ENCODE measurements at places on chromosomes 5 and 9.

- no peak for DNase-seq
Observed at GRCh38 chr9:127448112-127448805, 2.9 kb downstream of the RPL12 start.

- DNase-seq, result no peak
Observed at GRCh38 chr5:113163328-113163727, 186.7 kb downstream of the DCP2 start.

GRCh38 chr5:66307647-66308241 lies 163.6 kb downstream of the SREK1 start:
- DNase-seq, result peak; percentile 59

DNA sequence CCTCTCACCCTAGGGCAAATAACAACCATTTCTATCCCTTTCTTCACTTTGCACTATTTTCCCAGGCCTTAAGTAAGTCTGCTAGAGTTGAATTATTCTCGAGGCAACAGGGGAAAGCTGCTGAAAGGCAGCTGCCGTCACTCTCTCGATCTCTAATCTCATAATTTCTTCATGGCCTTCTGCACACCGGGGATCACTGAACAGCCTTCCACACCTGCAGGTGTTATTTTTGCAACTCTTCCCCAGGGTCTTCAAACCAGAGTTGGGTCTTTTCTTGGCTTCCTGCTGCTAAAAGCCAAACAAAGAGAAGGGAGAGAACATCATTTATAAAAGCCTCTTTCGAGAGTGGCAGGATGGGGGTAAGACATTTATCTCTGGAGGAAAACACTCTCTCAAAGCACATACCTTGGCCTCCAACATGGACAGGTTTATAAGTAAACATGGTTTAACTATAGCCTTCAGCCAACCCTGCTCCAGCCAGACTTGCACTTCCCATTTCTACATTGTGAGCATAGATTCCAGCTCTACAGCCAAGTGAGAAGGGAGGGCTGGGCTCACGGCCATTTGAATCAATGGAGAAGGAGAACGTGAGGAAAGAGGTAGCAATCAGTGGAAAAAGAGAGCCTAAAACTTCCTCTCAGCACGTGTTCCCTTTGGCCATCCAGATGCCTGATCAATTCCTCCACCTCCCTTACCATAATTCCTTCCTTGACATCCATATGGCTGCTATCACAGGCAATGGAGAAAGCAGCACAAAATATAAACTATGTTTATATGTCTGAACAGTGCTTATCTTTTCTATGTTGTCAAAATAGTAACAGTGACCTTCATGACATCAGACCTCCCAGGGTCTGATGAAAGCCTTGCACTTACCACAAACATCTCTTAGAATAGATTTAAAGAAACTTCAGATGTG lies 464.9 kb downstream of the TLE1 start:
- no peak for DNase-seq

- DNase-seq, result no peak
Observed at GRCh38 chr5:143427122-143427735, 23.7 kb upstream of the NR3C1 start.

GRCh38 chr5:80069918-80070318 lies 34.8 kb downstream of the THBS4 start:
- no peak for DNase-seq

DNA sequence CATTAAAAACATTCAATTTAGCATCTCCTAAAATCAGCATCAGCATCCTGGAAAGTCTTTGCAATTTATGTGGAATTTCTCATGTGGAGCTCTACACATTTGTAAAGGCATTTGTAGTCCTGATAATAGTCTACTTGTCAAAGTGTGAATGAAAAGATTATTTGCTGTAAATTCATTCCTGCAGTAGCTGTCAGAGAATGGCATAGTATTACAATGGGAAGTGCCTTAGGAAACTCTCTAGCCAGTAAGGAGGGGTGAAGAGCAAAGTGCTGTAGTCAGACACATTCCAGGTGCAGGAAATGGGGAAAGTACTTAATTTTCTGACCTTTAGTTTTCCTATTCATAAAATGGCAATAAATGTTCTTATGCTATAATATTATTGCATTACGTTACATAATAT lies 627.9 kb downstream of the KCTD16 start:
- no peak for DNase-seq

DNA sequence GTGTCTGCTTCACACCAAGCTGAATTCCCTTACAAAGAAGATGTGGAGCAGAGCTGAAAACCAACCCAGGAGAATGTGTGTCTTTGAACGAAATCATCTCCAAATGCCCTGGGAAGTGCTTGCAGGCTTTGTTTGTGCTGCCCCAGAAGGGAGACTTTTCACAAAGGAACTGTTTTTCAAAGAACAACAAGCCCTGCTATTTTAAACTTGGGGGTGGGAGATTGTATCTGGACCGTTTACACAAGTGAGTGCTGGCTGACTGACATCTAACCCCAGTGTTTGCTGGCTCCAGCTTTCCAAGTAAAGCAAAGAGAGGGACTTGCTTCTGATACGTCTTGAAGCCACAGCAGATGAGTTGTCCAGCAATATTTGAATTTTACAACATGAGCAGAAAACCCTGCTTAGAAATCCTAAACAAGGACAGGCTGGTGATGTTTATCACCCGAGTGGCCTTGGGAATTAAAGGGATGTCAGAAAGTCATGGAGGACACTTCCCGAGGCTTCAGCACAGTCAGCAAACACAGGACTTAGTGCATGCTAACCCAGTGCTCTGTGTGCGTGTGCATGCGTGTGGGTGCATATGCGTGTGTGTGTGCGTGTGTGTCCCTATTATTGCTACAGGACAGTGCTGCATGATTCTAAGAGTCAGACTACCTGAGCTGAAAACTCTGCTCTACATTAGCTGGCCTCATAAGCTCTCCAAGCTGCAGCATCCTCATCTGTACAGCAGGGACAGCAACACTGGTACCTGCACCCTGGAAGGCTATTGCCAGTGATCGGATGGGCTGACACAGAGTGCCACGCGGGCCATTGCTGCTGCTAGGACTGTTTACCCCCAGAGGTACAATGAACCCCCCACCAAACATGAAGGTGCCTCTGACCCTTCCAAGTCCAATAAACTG lies 1.4 kb downstream of the ADAMTS12 start:
- peak; percentile 39 for DNase-seq

- no peak for DNase-seq
Observed at GRCh38 chr9:112034216-112034611, 137.6 kb downstream of the UGCG start.
